Ureter (tissue), 1 donor: ENCODE measurements at places on chromosomes 3 and 15. TPM values are rescaled to one million over a fixed set of nuclear protein-coding genes. Genes with fewer than 3 reads are reported as not detected.

DNA sequence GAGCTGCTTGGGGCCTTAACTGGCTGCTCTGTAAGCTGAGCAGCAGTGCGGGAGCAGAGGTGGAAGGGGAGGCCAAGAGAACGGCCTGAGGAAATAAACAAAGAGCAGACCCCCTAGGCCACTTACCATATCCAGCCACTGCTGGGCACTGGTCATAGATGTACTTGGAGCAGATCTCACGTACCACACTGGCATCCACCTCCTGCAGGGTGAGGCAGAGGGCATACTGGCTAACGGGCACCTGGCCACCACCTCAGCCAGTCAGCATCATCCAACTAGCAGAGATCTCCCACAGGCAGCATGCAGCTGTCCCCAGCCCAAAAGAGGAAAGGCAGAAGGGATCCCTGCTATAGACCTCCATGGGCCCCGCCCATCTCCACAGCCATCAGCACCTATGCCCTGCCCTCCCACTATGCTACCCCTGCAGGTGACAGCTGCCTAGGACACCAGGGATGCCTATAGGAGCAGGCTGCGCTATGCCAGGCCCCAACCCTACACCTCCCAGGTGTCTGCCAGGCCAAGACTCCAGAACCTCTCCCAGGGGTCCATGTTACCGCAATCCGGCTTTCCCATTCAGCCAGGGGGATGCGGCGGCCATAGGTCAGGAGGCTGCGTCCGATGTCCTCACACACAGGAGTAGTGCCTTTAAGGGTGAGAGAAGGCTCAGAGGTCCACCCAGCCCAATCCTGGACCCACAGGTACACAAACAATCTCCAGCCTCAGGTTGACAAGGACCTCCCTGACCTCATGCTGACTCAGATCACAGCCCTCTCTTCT lies 4.6 kb upstream of the COL7A1 start:
- DNase-seq = no peak

DNA sequence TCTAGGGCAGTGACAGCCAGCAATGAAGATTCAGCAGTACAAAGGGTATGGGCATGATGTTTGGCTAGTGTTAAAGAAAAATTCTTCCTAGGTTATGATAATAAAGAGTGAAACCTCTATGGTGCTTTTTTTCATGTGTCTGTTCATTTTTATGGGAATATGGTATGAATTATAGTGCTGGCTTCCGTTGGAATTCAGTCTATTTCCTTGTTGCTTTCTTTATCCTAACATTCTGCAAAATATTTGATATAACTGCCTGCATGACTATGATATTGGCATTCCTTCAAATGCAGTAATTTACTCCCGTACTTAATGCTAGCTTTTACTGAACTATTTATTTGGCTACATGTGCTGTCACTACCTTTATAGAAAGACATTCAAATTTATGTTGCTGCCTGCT lies 57.6 kb upstream of the ATP11B start:
- no peak for DNase-seq

GRCh38 chr15:23648920-23649515 lies 1.4 kb upstream of the MAGEL2 start:
- no peak for DNase-seq

DNA sequence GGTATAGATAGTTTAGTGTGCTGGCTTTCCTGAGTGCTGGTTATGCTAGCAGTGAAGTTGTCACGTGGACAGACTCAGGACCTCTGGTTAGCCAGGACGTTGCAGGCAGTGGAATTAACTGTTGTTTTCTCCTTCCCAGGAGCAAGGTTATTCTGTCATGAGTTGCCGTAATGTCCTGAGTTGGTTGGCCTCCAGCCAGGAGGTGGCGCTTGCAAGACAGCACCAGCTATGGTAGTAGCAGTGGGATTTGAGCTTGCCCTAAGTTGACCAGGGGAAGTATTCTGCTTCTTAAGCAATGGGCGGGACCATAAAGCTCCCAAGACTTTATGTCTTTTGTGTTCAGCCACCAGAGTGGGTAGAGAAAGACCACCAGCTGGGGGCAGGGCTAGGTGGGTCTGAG lies 240.7 kb upstream of the DNAJC19 start:
- no peak for DNase-seq

GRCh38 chr3:178385280-178385952 lies 150.8 kb upstream of the KCNMB2 start:
- DNase-seq = no peak

GRCh38 chr15:51621936-51622603 lies 501 bp downstream of the DMXL2 start:
- peak; percentile 49 for DNase-seq

- DNase-seq = no peak
Measured at GRCh38 chr3:147412261-147412916, 3.2 kb downstream of the ZIC1 start.

DNA sequence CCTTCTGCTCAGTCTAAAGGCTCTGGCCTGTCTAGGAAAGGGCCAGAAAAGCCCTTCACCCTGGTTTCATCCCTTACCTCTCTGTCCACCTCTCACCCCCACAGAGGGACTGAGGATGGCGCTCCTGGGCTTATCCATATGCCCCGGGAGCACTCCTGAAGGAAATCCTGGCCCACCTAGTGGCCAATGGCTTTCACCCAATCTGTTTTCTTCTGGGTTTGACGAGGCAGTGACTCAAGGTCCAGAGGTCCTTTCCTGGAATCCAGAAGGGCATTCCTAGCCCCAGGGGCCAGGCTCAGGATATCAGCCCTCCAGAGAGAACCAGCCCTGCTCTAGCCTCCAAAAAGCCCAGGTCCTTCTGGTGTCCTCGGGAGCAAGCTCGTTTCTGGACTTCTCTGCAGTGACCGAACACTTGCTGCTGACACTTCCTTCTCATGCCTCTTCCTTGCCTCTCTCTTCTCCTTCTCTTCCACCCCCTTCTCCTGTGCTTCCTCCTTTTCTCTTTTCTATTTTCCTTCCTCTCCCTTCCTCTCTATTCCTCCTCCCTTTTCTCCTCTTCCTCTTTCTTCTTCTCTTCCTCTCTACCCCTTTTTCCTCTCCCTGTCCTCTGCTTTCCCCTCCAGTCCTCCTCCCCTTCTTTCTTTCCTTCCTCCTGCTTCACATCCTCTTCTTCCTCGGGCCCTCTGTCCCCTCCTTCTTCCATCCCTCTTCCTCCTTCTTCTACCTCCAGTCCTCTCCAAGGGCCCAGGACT lies 59.6 kb downstream of the RHCG start:
- DNase-seq = no peak

DNA sequence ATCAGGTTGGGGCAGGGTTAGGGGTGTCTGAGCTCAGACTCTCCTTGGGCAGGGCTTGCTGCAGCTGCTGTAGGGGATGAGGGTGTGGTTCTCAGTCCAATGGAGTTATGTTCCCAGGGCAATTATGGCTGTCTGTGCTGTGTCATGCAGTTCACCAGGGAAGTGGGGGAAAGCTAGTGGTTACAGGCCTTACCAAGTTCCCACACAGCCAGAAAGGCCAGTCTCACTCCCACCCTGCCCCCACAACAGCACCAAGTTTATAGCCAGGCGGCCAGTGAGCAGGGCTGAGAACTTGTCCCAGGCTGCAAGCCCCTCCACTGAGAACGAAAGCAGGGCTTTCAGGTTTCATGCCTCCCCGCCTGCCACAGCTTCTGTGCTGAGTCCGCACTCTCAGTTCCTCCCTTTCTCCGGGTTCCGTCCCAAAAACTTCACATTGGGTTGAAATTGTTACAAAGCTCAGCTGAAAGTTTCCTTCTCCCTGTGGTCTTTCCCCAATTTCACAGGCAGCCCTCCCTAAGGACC lies 19.6 kb upstream of the CPOX start:
- no peak for DNase-seq

GRCh38 chr3:12995389-12996180 lies 77.6 kb downstream of the IQSEC1 start:
- no peak for DNase-seq

The OR5K1 gene
- not detected for total RNA-seq

The PTX3 gene
- 2.1 TPM for total RNA-seq

The CFAP44 gene
- total RNA-seq = 19.8 TPM

The OR5H6 gene
- total RNA-seq = not detected

The CD276 gene
- 26.9 TPM for total RNA-seq
